ENCODE measurements at places on chromosomes 12 and 14.

DNA sequence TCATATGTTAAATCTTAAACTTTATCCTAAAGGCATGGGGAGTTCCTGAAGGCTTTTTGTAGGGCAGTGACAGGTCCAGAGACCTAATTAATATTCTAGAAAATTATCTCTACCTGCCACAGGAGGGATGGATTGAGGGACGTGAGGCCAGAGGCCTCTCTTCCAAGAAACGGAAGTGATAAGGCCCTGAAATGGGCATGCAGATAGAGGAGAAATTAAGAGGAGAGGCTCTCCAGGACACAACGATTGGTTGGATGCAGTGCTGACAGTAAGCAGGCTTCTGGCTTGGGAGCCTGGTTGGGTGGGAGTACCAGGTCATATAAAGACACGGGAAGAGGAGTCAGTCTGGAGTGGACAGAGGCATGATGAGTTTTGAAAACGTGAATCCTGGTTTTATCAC lies 3.1 kb upstream of the BORCS5 start:
- no peak for DNase-seq

DNA sequence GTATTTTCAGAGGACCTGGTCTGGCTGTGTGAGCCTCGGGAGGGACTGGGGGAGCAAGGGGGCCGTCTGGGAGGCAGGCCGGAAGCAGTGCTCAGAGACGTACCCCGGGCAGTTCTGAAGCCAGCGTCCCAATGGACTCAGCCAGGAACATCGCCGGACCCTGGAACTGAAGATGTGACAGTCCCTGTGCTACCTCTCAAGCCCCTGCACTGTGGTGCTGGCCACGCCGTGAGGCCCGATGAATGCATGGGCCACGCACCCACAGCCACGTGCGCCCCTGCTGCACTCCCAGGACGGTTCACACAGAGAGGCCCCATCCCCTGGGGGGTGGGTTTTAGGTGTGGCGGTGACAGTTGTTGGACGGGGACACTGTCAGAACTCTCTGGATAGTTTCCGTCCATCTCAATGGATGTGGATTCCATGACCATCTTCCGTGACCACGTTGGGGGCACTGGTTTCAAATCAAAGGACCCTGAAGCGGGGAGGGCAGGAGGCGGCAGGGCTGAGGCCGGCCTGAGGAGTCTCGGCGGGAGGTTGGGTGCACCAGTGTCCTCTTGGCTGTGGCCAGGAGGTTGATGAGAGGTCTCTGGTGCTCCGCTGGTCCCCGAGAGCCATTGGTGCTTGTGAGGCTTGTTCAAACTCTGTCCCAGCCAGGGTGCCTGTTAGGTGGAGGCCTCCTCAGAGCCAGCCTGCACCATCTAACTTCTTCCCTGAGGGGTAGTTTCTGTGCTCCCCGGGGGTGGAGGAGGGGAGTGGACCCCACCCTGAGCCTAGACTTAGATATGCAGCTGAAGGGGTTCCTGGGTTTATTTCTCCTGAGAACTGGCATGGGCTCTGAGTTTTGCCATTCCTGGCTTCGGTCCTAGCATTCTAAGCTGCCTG lies 36.3 kb upstream of the TSPAN9 start:
- DNase-seq, result no peak

DNA sequence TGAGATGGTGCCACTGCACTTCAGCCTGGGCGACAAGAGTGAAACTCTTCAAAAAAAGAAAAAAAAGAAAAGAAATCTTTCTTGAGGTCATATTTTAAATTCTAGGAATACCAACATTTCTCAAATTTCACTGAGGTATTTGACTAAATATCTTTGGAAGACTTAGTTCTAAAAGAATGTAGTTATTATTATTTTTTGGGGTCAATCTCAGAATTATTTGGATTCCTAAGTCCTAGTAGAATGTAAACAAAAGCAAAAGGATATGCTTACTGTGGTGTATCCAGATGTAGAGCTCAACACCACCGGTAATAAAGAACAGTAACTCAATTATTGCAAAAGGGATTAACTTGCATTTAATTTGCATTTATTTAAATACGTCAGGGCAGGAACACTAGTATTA lies 25.0 kb downstream of the PRICKLE1 start:
- no peak for DNase-seq

DNA sequence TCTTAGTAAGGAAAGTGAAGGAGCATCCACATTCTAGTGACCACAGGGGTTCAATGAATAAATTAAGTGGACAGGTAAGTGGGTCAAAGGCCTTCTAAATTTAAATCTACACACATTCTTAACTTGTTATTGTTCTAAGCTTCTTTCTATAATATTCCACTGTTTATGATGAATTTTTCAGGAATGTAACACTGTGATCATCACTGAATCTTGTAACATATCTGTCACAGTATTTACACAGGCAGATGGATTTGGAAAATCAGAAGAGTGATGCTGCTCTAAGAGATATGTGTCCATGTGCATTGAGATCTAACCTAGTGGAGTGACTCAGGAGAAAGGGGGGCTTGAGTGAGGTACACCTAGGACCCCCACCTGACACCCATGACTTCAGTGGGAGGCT lies 115.4 kb upstream of the OVCH1 start:
- DNase-seq, result no peak

DNA sequence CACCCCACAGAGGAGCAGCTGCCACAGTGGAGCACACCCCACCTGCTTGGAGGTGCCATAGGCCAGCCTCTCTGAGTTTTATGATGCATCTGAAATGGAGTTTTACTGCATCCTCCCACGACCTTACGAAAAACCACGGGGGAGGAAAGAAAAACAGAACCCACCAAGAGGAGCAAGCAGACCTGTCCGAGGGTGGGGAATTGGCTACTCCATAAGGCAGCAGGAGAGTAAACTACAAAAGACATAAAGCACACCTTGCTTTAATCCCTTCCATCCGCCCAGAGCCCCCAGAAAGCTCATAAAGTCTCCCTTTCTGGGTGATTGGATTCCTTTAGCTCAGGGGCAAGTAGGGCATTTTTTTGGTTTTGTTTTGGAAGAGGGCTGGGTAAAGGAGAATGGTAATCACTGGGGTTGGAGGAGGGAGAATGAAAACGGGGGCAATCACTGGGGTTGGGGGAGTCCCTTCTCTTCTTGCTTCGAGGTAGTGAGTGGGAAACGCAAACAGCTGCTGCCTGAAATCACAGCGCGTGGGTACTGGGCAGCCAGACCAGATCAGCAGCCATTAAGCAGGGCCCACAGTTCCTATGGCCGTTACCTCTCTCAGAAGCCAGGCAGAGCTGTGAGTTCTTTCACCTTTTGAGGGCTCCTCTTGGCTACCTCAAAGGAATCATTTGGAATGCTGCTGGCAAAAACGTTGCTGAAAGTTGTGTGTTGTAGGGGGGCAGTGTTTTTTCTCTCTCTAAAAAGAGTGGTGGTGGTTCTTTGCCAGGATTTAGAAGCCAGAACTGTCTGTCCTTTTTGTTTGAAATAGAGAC lies 433.6 kb downstream of the ZFP36L1 start:
- DNase-seq, result no peak

GRCh38 chr12:82930301-82930700 lies 243.6 kb downstream of the TMTC2 start:
- no peak for DNase-seq

- no peak for DNase-seq
Observed at GRCh38 chr12:113838896-113839295, 127.2 kb downstream of the RBM19 start.

DNA sequence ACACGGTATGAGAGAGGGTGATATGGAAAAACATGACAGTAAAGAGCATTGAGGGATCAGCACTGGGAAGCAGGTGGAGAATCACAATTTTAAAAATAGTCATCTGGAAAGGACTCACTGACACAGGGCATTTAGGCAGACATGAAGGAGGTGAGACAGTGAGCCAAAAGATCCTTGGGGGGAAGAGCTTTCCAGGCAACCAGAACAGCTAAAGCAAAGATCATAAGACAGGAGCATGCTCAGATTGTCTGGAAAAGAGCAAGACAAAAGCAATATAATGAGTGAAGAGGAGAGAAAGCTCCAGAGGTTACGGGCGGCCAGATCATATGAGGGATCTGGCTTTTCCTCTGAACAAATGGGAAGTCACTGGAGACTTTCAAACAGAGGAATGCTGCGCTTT lies 63.9 kb downstream of the DENND5B start:
- no peak for DNase-seq

DNA sequence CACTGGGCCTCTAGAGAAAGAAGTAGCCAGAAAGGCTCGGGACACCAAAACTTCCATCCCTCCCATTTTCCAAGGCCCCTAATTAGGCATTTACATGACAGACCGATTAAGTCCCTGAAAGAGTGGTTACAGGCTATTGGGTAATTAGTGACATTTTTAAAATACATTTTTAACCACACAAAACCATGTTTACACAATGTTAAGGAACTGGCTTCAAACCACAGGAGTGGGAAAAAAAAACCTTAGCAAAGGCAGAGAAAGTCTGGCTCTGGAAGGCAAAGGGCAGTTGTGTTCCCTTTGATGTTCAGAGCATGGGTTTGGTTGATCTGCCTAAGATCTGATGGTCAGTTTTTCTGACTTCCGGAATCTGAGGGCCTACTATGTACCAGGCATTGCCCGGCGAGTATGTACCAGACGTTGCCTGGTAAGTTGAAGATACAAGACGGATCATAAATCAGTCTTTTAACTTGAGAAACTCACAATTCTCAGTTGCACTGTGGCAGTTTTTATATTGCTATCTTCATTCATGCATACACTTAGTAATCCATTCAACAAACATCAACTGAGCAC lies 576.5 kb downstream of the MED13L start:
- DNase-seq, result no peak

DNA sequence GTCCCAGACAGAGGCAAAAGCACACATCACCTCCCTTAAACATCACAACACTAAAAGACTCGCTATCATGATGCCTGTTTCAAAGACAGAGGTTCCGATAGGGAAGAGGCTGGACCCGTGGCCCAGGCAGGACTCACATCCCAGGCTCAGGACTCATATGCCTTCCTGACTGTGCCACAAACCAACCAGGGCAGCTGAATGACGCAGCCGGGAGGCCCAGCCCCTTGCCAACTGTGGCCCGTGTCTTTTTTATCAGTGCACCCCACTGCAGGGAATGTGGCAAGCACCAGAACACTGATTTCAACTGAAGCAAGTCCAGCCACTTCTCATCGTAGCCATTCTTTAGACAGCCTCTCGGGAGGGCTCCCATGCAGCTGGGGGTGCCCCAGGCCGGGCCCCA lies 132.3 kb downstream of the KSR2 start:
- no peak for DNase-seq

- DNase-seq, result no peak
Observed at GRCh38 chr12:108734200-108734906, 3.0 kb upstream of the CORO1C start.

DNA sequence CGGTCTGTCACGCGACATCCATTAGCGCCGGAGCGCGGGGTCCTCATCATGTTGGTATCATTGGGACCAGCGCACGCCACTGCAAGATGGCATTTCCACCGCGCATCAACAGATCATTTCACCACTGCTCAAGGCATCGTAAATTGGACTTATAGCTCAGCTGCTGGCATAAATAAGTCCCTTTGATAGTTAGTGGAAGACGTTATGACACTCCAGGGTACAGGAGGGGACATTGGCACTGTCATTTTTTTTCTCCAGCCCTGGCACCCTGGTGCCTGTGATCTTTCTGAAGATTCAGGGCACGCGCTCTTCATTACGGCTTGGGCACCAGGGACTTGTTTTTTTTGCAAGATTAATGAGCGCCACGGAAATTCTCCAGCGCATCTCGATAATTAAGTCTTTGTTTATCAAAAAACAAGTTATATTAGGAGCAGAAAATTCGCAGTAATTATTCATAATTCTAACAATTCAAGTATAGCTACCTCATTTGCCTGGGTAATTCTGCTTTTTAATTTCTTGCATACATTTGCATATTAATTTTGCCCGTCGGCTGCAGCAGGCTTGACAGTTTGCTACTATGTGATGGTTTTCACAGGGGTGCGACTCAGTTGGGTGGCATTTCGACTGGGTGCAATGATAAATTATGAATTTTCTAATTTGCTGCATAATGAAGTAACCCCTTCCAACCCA lies 167.7 kb downstream of the VRK1 start:
- DNase-seq, result no peak

GRCh38 chr14:34364201-34364600 lies 97.8 kb downstream of the SPTSSA start:
- no peak for DNase-seq

DNA sequence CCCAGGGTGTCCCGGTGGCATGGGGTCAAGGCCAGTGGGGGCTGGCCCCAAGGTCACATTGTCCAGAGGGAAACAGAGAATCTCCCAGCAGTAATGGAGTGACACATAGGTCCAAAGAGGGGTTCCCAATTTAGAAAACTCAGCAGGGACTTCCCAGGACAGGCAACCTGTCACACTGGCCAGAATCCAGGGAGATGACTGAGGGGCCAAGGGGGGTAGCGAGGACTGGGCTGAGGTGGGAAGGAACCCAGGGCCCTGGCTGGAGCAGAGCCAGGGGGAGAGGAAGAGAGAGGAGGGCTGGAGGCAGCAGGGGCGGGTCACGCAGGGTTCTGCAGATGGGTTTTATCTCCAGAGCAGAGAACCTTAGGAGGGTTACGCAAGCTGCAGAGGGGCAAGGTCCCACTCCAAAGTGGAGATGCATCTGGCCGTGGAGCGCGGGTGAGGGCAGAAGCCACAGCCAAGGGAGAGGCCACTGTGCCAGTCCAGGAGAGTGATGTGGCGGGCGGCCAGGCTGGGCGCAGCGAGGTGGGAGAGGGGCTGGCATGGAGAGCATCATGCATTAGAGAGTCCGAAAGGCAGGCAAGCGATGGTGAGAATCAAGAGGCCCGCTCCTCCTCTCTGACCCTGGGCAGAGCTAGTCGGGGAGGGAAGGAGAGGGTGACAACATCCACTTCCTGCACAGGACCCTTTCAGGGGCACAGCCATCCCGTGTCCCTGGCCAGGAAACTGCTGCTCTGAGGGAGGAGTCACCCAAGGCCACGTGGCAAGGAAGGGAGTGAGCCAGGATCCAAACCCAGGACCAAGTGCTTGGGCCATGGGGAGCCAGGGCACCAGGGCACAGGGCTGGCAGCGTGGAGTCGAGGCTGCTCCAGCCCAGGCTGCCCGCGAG lies 29.0 kb downstream of the NCOR2 start:
- DNase-seq, result no peak

DNA sequence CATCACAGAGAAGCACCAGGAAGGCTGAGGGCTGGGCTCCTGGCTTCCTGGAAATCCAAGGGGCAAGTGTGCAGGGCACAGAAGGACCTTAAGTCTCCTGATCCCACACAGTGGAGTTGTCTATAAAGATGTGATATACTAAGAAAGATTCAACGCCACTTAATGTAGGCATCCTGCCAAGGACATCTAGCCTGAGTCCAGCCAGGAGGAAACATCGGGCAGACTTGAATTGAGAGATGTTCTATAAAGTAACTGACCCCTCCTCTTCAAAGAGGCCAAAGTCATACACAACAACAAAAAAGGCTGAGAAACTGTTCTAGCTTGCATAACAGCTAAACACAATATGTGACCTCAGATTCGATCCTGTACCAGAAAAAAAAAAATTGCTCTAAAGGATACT lies 299.5 kb upstream of the NOS1 start:
- no peak for DNase-seq

- no peak for DNase-seq
Observed at GRCh38 chr12:24661657-24662096, 287.2 kb downstream of the BCAT1 start.

DNA sequence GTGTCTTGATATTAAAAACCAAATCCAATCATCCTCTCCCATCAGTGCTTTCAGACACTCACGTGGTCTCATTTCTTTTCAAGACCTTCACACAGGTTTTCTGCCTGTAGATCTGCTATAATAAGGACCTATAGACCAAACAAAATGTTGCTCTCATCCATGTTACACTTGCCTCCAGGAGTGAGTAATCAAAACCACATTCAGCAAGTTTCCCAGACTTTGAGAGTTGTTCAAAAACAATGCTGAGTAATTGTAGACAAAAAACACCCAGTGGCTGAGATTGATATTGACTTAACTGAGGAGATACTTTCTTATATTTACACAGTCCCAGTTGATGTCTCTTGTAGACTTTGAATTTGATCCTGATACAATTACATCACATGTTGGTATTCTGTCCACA lies 383.1 kb downstream of the TMEM132D start:
- no peak for DNase-seq

Measured in activated naive CD4-positive, alpha-beta T cell treated with anti-CD3 and anti-CD28 coated beads, Interleukin-2, amount 50 U/mL, for 72 hours (primary cell).